ENCODE measurements at places on chromosomes 2 and 18.

GRCh38 chr2:71788186-71788525, 334.8 kb downstream of the DYSF start:
- no peak for DNase-seq

- no peak for DNase-seq
These were observed 3.1 kb upstream of the PRKAG3 start for GRCh38 chr2:218834685-218835084.

DNA sequence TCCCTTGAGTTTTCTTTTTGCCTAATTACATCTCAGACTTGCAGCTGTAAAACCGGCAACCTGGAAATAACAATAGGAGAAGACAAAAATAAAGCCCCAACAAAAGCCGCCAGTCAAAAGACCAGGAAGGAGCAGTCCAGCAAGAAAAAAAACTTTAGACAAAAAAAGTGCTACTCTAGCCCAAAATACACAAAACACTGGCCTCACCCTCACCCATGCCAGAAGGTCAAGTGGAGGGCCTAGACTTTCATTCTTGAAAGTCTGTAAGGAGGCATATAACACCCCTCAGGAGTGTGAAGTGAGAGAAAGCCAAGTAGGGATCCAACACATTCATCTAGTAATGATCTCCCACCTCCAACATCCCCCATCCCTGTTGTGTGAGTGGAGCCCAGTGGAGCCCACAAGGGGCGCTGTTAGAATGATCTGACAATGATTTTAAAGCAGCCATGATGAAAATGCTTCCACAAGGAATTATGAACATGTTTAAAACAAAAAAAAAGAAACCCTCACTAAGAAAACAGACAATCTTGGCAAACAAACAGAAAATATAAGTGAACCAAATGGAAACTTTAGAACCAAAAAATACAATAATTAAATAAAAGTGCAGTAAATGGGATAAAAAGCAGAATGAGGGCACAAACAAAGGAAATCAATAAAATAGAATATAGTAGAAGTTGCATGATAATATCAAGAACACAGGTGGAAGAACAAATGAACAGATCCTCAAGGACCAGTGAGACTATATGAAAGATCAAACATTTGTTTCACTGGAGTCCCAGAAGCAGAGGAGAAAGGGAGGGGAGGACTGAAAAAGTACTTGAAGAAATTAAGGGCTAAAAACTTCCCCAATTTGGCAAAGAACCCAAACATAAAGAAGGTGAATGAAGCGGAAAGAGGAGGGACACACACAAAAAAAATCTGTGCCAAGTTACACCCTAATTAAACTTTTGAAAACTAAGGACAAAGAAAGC, 23.9 kb downstream of the SESTD1 start:
- peak; percentile 56 for DNase-seq

GRCh38 chr2:165874445-165875039, 79.0 kb downstream of the TTC21B start:
- peak; percentile 80 for DNase-seq

GRCh38 chr2:216645636-216645950, 12.4 kb downstream of the IGFBP2 start:
- DNase-seq, result no peak

GRCh38 chr2:233358947-233359346, 4.7 kb downstream of the DGKD start:
- no peak for DNase-seq

GRCh38 chr2:23273786-23274185, 111.2 kb upstream of the KLHL29 start:
- DNase-seq, result no peak

GRCh38 chr2:127419448-127420038, 1.3 kb downstream of the PROC start:
- no peak for DNase-seq

DNA sequence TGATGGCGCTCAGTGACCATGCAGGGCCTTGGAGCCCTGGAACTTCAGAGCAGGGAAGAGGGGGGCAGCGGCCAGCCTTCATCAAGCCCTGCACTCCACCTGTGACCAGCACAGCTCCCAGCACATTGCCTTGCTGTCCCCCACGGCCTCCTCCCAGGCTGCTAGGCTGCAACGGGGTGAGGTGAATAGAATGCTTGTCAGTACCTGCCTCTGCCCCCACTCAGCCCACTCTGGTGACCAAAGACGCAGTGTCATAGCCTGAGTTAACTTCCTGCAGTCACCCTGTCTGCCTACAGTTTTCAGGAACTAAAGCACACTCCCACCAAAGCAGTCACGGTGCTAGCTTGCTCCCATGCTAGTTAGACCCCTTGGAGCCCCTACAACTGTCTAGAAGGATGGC, 72.1 kb downstream of the STPG4 start:
- DNase-seq, result no peak

DNA sequence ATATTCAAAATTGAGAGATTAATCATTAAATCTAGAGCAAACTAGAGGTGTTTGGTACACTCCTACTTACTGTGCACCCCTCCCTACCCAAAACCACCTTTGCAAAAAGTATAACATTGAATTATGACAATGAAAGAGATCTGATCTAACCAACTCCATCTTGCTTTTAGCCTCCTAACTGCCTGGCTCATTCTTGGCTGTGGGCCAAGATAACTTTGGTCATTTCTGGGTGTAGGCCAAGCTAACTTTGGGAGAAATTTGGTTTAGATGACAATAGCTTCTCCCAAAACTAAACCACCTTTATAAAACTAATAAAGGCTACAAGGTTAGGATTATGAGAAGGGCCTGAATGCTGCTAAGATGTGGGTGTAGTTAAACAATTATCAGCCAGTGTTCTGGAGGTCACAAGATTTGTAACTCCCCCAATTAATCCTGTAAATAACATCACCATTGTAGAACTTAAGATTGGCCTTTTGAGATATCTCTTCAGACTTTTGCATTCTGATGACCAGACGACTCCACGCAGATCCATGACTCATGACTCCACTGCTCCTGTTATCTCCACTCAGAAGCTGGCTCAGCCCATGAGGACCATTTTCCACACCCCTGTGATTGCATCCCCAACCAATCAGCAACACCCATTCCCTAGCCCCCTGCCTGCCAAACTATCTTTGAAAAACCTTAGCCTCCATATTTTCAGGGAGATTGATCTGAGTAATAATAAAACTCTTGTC, 160.2 kb downstream of the FBXO15 start:
- DNase-seq, result peak; percentile 23

DNA sequence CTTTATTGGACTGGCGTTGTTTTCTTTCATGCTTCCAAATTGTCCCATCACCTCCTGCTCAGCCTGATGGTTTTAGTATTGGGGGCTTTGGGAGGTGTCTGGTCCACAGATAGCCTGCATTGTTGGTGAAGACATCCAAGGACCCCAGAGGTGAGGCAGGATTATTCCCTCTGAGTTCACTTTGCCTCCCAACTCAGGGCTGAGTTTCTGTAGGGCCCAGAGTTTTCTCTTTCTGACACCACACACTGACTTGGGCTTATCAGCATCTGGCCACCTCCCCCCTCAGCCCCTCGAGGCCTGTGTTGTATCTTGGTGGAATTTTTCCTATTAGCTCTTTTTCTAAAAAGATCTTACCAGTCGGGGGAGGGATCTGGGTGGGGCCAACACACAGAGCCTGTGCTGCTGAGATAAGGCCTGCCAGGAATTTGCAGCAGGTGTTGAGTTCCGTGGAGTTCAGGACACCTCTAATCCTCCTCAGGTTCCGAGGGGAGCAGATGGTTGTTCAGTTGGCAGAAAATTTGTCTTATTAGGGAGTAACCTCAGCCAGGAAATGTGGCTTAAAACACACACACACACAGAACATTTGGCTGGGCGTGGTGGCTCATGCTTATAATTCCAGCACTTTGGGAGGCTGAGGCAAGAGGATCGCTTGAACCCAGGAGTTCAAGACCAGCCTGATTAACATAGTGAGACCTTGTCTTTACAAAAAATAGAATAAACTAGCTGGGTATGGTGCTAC, 7.3 kb downstream of the EMILIN2 start:
- no peak for DNase-seq

- no peak for DNase-seq
These were observed 6.8 kb downstream of the PHLPP1 start for GRCh38 chr18:62721839-62722795.

- DNase-seq, result no peak
These were observed 34.7 kb downstream of the LRRTM1 start for GRCh38 chr2:80269806-80270205.

DNA sequence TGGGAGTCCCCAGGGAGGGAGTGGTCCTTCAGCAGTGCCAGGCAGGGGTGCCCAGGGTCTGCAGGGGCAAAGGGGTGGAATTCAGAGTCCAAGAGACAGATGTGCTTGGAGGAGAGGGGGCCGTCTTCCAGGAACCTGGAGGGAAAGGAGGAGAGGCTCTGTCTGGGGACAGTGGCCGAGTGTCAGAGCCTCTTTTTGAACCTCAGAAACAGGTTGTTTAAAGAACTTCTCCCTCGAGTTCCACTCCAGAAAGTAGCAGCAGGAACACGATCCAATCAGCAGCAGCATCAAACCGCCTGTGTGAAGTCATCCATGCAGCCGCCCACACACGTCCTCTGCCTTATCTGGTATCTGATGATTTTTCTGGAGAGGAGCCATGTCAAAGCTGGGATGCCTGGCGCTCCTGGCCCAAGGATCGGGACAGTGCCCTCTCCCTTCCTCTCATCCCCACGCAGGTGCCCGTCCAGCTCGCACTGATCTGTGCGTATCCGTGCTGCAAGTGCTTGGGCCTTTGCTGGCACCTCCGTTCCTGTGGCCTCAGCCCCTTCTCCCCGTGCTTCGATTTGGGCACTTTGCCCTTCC, 205.1 kb downstream of the NDUFA10 start:
- DNase-seq, result no peak

DNA sequence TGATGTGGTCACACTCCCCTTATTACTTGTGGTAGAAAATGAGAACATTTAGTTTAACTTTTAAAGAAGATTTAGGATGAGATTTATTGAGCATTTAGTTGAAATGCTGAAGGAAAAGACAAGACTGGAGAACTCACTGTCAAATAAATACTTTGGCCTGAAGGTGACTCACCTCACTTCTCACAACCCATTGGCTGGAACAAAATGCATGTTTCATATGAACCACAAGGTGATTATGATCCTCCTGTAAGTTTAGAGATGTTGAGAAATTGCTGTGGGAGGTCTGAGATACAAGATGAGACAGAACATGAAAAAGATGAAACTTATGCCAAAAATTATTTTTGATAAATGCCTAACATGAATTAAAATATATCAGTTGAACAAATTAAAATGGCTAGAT, 1004.5 kb downstream of the SOCS6 start:
- DNase-seq, result peak; percentile 44

DNA sequence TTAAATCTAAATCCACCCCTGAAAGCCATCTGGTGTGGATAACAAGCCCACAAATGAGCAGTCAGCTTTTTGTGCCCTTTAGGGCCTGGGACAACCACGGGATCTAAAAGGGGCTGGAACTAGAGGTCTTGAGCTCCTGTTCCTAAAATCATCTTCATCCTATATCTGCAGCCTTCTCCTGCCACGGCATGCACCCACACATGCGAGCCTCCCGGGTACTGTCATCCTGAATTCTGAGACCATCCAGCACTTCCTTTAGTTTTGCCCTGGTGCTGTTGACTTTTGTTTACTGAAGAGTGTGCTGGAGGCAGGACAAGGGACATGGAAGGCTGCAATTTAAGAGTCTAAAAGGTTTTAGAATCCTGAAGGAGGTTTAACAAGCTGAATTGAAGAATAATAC, 183.2 kb downstream of the FAM210A start:
- no peak for DNase-seq

GRCh38 chr18:9734189-9734588, 26.1 kb downstream of the RAB31 start:
- no peak for DNase-seq

- DNase-seq, result no peak
These were observed 22.8 kb downstream of the EHD3 start for GRCh38 chr2:31256611-31257382.

- no peak for DNase-seq
These were observed 6.1 kb upstream of the CCDC178 start for GRCh38 chr18:33446604-33447003.

DNA sequence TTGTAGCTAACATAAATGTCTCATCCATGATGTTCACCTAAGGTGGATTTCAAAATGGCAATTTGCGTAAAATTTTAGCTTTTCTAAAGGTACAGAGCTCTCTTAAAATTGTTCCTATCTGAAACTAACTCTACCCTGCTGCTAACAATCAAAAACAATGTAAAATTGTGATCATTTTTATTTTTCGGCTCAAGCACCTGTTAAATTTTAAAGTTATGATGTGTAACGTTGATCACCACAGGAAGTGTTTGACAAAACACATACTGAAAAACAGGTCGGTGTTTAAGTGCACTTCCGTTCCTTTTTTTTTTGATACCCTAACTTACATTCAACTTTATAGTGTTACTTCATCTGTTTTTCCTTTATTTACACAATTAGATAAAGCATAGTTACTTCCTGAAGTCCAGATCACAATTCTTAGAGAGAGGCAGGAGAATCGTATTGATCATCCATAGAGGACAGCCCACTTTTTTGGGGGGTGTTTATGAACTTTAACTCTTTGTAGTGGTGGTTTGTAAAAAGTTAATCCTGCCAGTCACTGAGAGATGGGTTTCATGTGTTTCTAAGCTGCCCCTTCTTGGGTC, 6.0 kb upstream of the NCK2 start:
- DNase-seq, result no peak

GRCh38 chr18:72985686-72986085, 117.9 kb upstream of the NETO1 start:
- no peak for DNase-seq

DNA sequence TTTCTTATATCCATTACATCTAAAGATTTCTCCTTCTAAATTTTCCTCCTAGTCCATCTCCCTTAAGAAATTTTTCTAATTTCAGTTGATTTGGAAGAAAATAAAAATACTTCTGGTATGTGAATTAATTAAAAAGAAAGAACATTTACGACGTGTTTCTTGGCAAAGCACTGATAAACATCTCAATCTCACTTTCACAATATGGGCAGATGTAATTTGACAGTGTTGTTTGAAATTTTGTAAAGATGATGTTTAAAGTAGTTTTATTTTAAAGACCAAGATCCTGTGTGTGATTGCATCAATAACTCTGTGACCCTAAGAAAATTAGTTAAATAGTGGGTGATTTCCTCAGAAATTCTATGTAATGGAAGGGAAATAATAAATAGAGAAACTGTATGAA, 510.0 kb downstream of the PARD3B start:
- DNase-seq, result no peak

DNA sequence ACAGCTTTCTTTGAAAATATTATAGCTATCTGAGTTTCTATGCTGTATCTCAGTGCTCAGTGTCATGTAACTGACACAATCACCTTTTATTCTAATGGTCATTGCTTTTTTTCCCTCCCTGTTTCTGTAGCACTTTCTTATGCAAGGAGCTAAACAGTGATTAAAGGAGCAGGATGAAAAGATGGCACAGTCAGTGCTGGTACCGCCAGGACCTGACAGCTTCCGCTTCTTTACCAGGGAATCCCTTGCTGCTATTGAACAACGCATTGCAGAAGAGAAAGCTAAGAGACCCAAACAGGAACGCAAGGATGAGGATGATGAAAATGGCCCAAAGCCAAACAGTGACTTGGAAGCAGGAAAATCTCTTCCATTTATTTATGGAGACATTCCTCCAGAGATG, 56.4 kb downstream of the SCN2A start:
- no peak for DNase-seq

Measured in OCI-M1 (cell line).